Thymus (tissue), 14 donors: ENCODE measurements at places on chromosomes 2 and 18. TPM values are rescaled to one million over a fixed set of nuclear protein-coding genes. Genes with fewer than 3 reads are reported as not detected.

DNA sequence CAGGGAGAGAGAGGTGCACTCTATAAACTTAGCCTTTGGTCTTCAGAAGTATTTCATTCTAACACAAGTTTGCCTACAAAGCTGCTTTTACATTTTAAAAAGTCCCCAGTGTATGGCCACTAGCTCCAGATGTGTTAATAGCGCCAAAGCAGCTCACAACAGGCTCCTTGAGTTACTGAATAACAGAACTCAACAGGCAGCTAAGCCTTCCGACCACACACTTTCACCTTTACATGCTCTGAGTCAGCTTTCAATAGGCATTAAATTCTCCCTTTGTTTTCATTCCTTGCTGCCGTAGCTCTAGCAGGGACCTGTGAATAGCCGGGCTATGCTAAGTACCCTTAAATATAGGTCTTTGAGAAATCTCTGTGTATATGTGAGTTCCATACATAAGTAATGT is 262.8 kb upstream of the PARD3B start:
- no peaks in the 10 kb centered on the region for H3K27me3 ChIP-seq
- H3K4me1 ChIP-seq: no peaks in the 10 kb centered on the region
- H3K27ac ChIP-seq: no peak overlapping the region
- no peaks in the 10 kb centered on the region for H3K36me3 ChIP-seq
- H3K4me3 ChIP-seq: no peak overlapping the region

- no peak overlapping the region for H3K4me3 ChIP-seq
- no peaks in the 10 kb centered on the region for H3K4me1 ChIP-seq
- no peak overlapping the region for H3K27ac ChIP-seq
- no peak for DNase-seq
- no peaks in the 10 kb centered on the region for H3K27me3 ChIP-seq
- no peaks in the 10 kb centered on the region for H3K36me3 ChIP-seq
Measured at GRCh38 chr2:88342749-88343148, 109.7 kb downstream of the FOXI3 start.

Gene KIAA2012
- 0.19 TPM for total RNA-seq

- H3K36me3 ChIP-seq: no peaks in the 10 kb centered on the region
- H3K27me3 ChIP-seq: no peaks in the 10 kb centered on the region
- no peak for DNase-seq
- H3K4me3 ChIP-seq: no peak overlapping the region
Measured at GRCh38 chr2:206627632-206628031, 14.7 kb upstream of the FAM237A start.

- no peaks in the 10 kb centered on the region for H3K36me3 ChIP-seq
- H3K4me1 ChIP-seq: no peaks in the 10 kb centered on the region
- H3K27ac ChIP-seq: no peak overlapping the region
- H3K4me3 ChIP-seq: no peak overlapping the region
- H3K27me3 ChIP-seq: no peaks in the 10 kb centered on the region
Measured at GRCh38 chr2:222058819-222059445, 239.9 kb downstream of the PAX3 start.

GRCh38 chr2:40244675-40245074 is 207.2 kb downstream of the SLC8A1 start:
- H3K36me3 ChIP-seq: no peaks in the 10 kb centered on the region
- H3K4me3 ChIP-seq: no peak overlapping the region
- H3K27ac ChIP-seq: no peak overlapping the region
- DNase-seq: peak; percentile 47
- H3K4me1 ChIP-seq: no peaks in the 10 kb centered on the region

Gene ACVR1C
- total RNA-seq: 0.24 TPM

DNA sequence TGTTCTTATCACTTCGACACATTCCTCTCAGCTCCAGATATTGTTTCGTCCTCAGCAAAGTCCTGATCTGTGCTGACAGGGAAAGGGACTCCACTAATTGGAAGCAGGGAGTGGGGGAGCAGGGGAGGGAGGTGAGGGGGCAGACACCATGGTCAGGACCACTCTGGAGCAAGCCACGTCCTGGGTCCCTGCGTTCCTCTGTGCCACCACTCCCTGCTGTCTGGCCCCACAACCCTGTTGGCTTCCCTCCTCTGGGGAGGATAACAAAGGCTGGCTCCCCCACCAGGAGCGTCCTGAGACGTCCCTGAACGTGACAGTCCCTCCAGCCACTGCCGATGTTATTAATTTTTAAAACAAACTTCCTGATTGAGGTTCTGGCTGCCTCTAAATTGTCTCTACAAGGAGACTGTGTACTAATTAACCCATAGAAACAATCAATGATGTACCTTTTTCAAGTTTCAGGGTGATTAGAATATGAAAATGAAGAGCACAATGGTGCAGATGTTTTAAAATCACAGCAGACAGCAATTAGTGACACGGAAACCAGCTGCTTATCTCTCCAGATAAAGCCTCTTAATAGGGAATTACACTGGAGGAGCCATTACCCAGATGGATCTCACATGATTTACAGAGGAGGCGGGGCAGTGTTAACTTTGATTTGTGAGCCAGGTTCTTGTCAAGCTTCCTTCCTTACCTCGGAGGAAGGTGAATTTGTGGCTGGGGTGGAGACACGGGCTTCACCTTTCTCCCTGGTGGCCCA is 257.5 kb downstream of the SETBP1 start:
- no peak for DNase-seq
- no peak overlapping the region for H3K4me3 ChIP-seq
- H3K4me1 ChIP-seq: no peaks in the 10 kb centered on the region
- H3K27me3 ChIP-seq: no peaks in the 10 kb centered on the region
- H3K36me3 ChIP-seq: no peaks in the 10 kb centered on the region

GRCh38 chr18:33128581-33128980 is 311.9 kb downstream of the CCDC178 start:
- H3K36me3 ChIP-seq: no peaks in the 10 kb centered on the region
- H3K27me3 ChIP-seq: no peaks in the 10 kb centered on the region
- H3K4me3 ChIP-seq: no peak overlapping the region
- H3K4me1 ChIP-seq: no peaks in the 10 kb centered on the region
- no peak for DNase-seq

DNA sequence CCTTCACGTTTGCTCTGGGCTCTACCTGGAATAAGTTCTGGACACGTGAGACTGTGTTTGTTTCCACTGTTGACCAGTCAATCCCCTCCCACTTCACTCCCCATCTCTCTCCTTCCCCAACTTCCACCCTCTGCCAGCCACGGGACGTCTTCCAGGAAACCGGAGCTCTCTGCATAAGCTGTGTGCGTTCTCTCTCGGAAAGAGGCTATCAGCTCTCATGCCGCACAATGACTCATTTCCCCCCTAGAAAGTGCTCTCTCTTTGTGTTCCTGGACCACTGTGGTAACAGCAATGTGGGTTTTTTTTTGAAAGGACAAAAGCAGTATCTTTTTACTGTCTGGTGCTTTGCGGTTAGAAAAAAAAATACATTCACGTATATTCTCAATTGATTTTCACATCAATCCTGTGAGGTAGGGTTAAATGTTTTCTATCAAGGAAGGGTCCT is 10.2 kb downstream of the PROKR1 start:
- H3K27me3 ChIP-seq: peaks cover 3% of the 10 kb centered on the region
- H3K4me1 ChIP-seq: peaks cover 12% of the 10 kb centered on the region
- no peak for DNase-seq

GRCh38 chr2:230347659-230348305 is 20.8 kb downstream of the SP140L start:
- DNase-seq: no peak
- H3K27ac ChIP-seq: no peak overlapping the region
- peaks cover 2% of the 10 kb centered on the region for H3K36me3 ChIP-seq
- H3K27me3 ChIP-seq: no peaks in the 10 kb centered on the region
- H3K4me3 ChIP-seq: no peak overlapping the region

GRCh38 chr18:9952633-9953416 is 39.0 kb downstream of the VAPA start:
- peaks cover 17% of the 10 kb centered on the region for H3K36me3 ChIP-seq
- H3K4me3 ChIP-seq: no peak overlapping the region
- H3K27ac ChIP-seq: no peak overlapping the region

- no peak overlapping the region for H3K27ac ChIP-seq
- no peaks in the 10 kb centered on the region for H3K36me3 ChIP-seq
- no peaks in the 10 kb centered on the region for H3K4me1 ChIP-seq
- no peaks in the 10 kb centered on the region for H3K27me3 ChIP-seq
Measured at GRCh38 chr2:186889101-186889879, 40.3 kb upstream of the ZSWIM2 start.

GRCh38 chr2:45024097-45024496 is 14.8 kb upstream of the SIX2 start:
- H3K4me3 ChIP-seq: no peak overlapping the region
- DNase-seq: no peak
- H3K27me3 ChIP-seq: peaks cover 40% of the 10 kb centered on the region

Gene DSC2
- total RNA-seq: 11.1 TPM

GRCh38 chr2:84876369-84876768 is 4.5 kb downstream of the TRABD2A start:
- H3K36me3 ChIP-seq: no peaks in the 10 kb centered on the region
- H3K27me3 ChIP-seq: peaks cover 28% of the 10 kb centered on the region
- H3K27ac ChIP-seq: no peak overlapping the region
- DNase-seq: no peak

GRCh38 chr18:35143622-35144596 is 96.9 kb upstream of the ZNF397 start:
- H3K4me1 ChIP-seq: no peaks in the 10 kb centered on the region
- no peak overlapping the region for H3K4me3 ChIP-seq
- no peak overlapping the region for H3K27ac ChIP-seq
- peaks cover 35% of the 10 kb centered on the region for H3K36me3 ChIP-seq
- DNase-seq: no peak

- no peak overlapping the region for H3K4me3 ChIP-seq
- no peaks in the 10 kb centered on the region for H3K4me1 ChIP-seq
- no peak overlapping the region for H3K27ac ChIP-seq
- no peaks in the 10 kb centered on the region for H3K36me3 ChIP-seq
Measured at GRCh38 chr2:60247471-60247870, 306.0 kb downstream of the BCL11A start.

DNA sequence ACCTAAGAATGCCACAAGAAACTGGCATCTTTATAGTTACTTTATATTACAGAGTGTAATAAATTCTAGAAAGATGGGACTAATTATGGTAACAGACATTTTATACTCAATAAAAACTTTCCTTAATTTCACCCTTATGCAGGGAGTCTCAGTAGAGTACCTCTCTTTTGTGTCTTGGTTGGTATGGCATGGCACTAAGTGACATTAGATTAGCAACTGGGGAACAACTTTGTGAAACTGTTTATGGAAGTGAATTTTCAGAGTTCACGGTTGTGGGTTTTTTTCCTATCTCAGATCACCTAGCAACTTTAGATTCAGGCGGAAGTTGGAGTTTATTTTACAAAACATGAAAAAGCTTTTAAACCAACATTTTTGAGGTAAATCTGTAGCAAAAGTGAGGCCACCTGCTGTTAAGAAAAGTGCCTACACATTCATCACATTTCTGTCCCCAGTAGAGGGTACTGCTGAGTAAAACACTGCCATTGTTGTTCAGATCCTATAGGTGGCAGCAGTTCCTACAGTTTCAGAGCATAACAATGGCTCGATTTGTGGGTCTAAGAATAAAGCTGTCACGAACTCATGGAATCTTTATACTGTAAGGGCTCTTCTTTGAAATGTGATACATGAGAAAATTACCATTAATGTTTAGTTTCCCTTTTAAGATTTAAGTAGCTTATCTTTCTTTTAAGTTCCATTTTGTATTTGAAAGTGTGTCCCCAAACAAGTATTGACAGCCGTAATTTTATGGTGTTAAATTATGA is 117.6 kb downstream of the CAMKMT start:
- no peaks in the 10 kb centered on the region for H3K36me3 ChIP-seq
- no peak overlapping the region for H3K4me3 ChIP-seq

Gene MYOM1
- total RNA-seq: 1.1 TPM

DNA sequence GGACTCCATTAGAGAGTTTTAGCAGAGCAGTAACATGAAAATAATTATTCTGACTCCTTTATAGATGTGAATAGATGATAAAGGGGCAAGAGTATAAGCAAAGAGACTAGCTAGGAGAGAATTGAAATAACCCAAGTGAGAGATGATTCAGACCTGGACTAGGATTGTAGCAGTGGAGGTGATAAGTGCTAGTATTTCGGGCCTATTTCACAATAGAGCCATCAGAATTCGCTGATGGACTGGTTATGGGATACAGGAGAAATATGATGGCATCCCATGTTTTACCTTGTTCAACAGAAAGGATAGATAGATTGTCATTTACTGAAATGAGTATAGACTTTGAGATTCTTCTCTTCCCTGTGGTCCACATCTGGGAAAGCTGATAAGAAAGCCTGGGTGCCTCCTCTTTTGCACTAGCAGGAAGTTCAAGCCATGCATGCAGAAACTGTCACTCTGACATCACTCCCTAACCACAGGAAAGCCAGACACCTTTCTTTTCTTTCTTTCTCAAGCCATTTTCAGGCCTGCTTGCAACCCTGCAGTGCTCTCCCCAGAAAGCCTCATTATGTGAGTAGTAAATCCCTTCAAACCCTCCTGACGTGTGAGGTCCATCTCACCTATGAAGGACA is 25.3 kb downstream of the DYNAP start:
- H3K4me3 ChIP-seq: no peak overlapping the region
- DNase-seq: no peak
- H3K27me3 ChIP-seq: no peaks in the 10 kb centered on the region
- H3K27ac ChIP-seq: no peak overlapping the region

GRCh38 chr2:86062043-86062442 is 43.6 kb downstream of the POLR1A start:
- H3K4me3 ChIP-seq: no peak overlapping the region
- no peak for DNase-seq
- H3K27ac ChIP-seq: no peak overlapping the region
- peaks cover 14% of the 10 kb centered on the region for H3K4me1 ChIP-seq
- H3K27me3 ChIP-seq: no peaks in the 10 kb centered on the region

Gene SIX3
- not detected for total RNA-seq

GRCh38 chr2:240298117-240298790 is 137.2 kb upstream of the GPC1 start:
- no peak overlapping the region for H3K4me3 ChIP-seq
- H3K27me3 ChIP-seq: no peaks in the 10 kb centered on the region
- no peak overlapping the region for H3K27ac ChIP-seq

DNA sequence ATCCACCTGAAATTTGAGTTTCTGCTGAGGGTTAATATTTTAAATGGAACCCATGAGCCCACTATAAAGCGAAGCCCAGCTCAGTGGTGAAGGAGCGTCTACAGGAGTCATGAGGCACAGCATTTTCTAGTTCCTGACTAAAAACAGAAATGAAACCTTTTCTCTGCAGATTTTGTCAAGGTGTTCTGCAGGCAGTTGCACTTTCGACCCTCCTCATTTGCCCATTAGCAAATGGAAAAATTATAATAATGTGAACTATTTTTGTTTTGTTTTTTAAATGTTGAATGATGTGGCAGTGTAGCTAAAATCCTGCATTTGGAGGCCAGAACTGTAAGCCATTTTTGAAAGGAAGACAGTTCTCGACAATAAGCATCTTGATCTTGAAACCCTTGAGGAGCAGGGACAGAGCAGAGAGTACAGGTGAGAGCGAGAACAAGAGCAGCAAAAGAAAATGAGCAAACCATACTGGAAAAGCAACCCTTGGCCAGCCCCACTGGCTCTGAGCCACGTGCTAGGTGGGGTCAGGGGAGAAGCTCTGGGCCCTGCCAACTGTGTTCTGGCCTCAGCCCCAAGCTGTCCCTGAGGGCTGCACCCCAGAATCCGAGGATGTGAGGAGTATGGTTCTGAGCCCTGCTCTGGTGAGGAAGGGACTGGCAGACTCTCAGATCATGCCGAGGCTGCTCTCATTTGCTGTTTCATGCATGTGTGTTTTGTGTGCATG is 26.4 kb upstream of the COPS8 start:
- no peak overlapping the region for H3K27ac ChIP-seq
- no peaks in the 10 kb centered on the region for H3K36me3 ChIP-seq
- H3K27me3 ChIP-seq: no peaks in the 10 kb centered on the region

- H3K4me3 ChIP-seq: no peak overlapping the region
- H3K27me3 ChIP-seq: no peaks in the 10 kb centered on the region
- no peak for DNase-seq
- no peaks in the 10 kb centered on the region for H3K36me3 ChIP-seq
- H3K27ac ChIP-seq: no peak overlapping the region
Measured at GRCh38 chr2:17643031-17643615, 102.6 kb downstream of the VSNL1 start.

GRCh38 chr2:25655316-25655715 is 18.1 kb downstream of the DTNB start:
- no peaks in the 10 kb centered on the region for H3K4me1 ChIP-seq
- no peak overlapping the region for H3K27ac ChIP-seq
- DNase-seq: no peak
